ENCODE measurements at places on chromosomes 7 and 10. TPM values are rescaled to one million over a fixed set of nuclear protein-coding genes. Genes with fewer than 3 reads are reported as not detected.

Gene PCLO
- 4.4 TPM for total RNA-seq

Gene PRLHR
- not detected for total RNA-seq

Gene TMEM140
- 1.4 TPM for total RNA-seq

DNA sequence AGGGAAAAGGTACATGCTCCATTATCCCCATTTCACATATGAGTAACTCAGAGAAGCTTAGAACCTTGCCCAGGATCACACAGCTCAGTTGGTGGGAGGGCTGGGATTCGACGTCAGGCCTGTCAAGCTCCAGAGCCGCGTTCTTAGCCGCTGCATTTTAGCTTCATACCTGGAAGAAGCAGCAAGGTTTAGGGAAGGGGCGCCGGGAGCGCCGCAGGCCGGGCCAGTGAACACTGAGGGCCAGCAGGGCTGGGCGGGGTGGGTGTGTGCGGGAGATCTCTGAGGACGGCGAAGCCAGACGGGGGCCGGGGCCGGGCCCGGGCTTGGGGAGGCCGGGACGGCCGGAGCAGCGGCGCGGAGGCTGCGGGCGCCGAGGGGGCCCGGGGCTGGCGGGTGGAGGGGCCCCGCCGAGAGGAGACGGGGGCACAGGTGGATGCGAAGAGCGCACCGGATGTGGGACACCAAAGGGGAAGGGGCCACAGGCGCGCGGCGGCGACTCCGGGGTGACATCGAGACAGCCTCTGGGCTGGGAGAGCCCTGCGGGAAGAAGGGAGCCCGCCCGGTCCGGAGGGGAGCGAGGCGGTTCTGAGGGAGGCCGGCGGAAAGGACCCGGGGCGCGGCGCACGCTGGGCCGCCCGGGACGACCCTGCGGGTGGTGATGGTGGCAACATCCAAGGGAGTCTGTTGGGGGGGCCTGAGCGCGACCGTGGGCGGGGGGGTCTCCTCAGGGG is 498 bp downstream of the NDST2 start:
- ATAC-seq, result peak; percentile 19

DNA sequence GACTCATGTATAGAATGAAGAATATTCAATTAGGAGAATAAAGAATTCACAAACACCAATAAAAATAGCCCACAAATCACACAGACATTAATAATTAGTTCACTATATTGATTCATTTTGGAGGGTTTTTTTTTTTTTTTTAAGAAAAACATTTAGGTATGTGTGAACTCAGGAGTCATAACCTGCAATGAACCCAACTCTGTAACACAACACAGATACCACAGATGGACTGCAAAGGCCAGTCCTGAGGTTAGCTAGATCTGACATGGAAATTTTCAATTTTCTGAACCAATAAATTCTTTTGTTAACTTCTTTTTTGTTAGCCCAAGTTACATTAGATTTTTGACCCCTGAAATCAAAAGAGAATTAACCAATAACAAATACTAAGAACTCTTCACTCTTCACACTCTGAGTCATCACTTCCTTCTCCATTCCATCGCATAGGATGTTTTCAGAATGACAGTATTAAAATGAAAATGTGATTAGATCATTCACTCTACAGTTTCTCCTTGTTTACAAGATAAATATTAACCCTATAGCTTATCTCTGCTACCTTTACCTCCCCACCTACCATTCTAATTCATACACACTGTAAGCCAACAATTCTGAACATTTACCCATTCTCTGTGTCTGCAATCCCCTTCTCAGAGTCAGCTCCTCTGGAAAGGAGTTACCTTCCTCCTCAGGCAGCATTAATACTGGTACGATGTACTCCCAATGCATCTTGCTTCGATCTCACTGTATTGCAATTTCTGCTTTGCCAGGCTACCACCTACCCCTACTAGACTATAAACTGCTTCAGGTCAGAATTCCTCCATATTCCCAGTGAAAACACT is 141.5 kb downstream of the LRRN3 start:
- no peak for ATAC-seq

- no peak for ATAC-seq
Measured at GRCh38 chr7:95919556-95919955, 147.2 kb downstream of the DYNC1I1 start.

DNA sequence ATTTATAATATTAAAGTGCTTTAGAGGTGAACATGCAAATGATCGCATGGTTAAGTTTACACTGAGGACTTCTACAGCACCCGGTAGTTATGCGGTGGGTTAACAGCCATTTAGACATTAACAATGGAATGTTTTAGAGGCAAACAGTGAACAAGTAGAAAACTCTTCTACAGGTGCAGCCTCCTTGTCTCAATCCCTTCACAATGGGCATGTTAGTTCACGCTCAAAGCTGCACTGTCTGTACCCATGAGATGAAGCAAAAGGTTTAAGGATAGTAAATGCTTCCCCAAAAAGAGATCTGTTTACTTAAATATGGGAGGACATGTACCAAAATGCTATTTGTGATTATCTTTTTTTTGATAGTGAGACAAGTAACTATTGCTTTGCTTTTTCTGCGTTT is 25.1 kb downstream of the PUS7 start:
- peak; percentile 54 for ATAC-seq

DNA sequence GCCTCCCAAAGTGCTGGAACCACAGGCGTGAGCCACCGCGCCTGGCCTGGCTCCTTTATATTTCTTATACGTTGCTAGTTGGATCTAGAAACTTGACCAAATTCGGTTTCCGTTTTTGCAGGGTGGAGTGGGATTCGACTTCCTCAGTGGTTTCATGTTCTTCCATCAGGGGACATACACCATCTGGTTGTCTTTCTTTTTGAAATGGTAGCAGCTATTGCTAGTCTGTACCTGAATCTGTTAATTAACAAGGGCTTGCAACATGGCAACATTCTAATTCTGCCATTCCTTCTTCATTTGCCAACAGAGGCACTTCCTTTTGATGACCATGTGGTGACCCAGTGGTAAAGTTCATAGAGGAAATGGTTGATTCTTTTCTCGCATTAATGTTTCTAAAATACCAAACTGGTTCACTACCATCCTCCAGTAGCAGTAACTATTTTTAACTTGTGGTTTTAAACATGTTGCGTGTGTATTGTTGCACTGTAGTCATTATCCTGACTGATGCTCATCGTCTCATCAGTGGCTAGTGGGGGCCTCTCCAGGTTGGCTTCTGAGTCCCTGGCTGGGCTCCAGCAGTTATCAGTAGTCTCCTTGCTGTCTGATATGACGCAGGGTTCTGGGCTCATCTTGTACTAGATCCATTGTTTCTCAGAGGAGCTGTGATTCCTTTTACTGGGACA is 159.2 kb downstream of the RGS10 start:
- ATAC-seq, result no peak

DNA sequence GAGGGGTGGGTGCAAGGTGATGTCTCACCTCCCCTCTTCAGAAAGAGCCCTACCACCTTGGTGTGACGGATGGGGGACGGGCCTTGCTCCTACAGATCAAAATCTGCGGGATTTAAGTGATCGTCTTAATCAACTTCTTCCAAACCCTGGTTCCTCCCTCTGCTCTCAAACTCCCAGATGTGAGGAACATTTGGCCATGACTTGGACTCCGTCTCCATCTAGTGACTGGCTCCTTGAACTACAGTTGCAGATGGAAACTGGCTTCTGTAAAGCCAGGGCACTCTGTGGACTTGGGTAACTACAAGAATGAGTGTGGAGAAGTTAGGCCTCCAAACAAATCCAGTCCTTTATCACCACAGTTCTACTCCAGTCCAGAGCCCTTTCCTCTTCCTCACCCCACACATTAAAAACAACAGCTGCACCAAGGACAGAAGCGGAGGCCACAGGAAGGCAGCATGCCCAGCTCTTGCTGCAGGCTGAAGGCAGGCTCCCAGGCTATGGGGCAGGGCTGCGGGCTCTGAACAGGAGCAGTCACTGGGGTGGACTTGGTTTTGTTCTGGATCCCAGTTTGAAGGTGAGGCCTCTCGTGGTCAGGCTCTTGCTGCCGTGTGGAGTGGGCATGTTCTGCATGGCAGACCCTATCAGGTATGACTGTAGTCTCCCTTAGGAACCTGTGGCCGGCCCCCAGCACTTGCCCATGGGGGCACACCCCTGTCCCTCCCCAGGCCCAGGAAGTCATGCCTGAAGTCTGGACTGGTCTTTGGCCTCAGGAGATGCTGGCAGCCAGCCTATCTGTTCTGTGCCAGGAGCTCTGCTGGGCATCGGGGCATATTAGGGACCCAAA is 79.4 kb downstream of the VWC2 start:
- ATAC-seq, result peak; percentile 87

DNA sequence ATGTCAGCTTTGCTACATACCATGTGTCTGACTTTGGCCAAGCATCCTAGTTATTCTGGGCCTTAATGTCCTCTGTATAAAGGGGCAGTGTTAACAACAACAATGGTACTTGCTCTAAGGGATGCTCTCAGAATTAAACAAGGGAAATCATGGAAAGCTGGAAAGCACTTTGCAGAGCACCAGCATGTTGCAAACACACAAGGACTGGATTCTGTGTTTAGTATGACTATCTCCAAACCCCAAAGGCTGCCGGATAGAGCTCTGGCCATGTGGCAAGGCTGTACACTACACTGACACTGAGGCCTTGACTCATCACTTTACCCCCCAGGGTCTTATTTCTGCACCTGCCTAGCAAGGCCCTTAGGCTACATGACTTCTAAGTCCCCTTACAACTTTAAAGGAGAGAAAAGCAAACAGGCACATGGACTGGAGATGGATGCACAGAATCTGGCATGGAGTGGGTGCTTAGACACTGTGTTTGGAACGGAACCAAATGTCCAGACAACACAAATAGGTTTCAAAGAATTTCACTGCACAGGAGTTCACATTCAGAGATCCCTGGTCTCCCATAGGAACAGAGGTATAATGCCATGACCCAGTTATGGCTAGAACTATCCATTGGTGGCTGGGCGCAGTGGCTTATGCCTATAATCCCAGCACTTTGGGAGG is 74.6 kb downstream of the FAM13C start:
- ATAC-seq, result no peak

DNA sequence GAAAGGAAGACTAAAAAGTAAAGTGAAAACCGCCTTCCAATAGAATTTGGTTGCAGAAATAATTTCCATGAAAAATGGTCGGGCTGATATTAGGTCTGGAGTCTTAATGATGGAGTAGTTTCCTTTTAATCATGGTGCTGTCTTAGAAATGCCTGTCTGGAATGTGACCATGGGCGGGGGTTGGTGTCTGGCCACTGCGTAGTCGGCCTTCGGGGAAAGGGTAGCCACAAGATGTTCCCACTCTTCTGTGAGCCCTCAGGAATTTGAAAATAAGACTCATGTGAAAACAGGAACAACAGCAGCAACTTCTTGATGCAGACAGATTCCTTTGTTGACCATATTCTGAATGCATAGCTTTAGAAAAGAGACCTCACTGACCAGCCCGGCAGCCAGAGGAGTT is 176.8 kb downstream of the KIAA1217 start:
- no peak for ATAC-seq

DNA sequence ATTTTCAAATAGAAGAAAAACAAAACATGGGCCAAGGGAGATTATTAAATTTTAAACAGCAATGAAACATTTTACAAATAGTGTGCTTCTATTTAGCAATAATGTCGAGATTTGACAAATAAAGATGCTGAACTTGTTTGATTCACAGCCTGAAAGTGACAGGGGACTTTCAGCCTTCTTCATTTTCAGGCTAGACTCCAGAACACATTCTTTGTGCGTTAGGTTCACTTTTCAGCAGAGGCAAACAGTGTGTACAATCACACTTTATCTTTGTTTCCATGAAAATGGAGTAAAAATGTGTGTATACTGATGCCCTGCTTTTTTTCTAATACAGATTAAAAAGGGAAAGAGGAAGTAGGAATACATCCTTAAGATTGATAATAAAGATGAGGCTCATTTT is 35.6 kb downstream of the FAM171A1 start:
- no peak for ATAC-seq

DNA sequence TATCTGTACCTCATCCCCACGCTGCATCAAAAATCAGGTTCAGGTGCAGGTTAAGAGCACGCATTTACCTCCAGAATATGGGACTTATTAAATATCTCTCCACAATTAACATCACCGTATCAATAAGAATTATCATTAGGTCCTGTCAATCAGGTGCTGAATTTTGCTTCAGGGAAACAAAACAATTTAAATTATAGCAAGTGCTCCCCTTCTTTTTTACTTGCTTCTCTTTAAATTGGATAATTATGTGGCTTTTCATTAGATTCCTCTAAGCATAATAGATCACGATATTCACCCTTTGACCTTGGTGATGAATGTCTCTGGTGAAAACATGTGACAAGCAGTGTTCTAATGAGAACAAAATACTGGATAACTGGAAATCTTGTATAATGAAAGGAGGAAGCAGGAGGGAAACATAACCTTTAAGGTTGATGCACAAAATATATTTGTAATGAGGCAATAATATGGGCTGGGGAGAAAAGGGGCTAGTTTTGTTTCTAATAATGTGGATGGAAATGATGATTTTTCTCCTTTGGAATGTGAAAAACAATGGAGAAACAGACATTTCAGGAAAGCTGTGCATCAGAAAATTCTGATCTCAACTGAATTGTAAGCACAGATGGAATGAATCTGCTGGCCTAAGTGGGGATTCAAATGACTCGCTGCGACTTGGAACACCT is 166.9 kb downstream of the SNX10 start:
- no peak for ATAC-seq

GRCh38 chr10:119412244-119413092 is 130.1 kb downstream of the RGS10 start:
- ATAC-seq, result no peak

DNA sequence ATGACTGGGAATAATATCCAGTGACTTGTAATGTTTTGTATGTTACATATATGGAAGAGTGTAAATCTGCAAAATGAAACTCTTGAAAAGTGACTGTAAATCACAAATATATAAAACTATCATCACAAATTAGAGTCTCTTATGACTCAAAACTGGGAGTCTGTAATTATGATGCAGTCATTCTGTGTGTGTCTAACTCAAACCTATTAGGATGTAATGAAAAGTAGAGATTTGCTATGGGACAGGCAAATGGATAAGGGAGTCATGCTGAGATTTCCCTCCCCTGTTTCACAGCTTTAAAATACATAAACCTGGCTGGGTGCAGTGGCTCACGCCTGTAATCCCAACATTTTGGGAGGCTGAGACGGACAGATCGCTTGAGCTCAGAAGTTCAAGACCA is 8.6 kb upstream of the HKDC1 start:
- no peak for ATAC-seq

DNA sequence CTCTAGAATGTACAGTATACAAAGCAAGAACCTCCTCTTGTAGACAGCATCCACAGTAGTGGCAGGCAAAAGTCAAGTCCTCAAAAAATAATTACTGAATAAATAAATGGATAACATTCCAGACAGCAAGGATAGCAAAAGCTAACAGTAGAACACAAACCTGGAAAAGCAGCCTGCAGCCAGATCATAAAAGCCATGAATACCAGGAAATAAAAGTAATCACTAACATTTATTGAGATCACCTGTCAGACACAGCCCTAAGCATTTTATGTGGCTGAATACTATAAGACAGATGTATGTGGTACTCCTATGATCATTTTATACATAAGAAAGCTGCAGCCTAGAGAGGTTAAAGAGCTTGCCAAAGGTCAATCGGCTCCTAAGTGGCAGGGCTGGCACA is 34.0 kb downstream of the CUL2 start:
- ATAC-seq, result no peak

- no peak for ATAC-seq
Measured at GRCh38 chr7:78939669-78940068, 513.8 kb downstream of the MAGI2 start.

All from esophagus mucosa (tissue), 1 donor.